Retina (tissue), 1 donor: ENCODE measurements at places on chromosomes 2 and 18.

- DNase-seq: no peak
These were observed 3.5 kb upstream of the EMILIN1 start for GRCh38 chr2:27074738-27075565.

DNA sequence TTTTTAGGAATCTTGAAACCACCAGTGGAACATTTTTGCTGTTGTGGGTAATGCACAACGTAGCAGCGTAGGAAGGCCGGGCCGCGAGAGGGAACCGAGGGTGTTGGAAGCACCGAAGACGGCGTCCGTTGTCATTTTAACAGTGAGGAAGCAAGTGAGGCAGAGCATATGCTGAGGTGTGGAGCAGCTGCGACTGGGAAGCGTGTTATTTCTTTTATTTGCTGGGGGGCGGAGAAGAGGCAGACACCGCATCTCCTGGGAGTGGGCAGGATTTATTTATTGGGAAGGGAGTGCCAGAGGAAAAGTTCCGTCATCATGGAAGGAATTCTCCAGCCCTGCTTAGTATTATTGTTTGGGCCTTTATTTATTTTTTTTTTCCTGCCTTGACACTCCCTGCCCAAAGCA, 232.8 kb downstream of the KLHL29 start:
- DNase-seq: no peak

- DNase-seq: no peak
These were observed 851.8 kb upstream of the CRIM1 start for GRCh38 chr2:35503738-35504199.

GRCh38 chr2:14944562-14945346, 312.2 kb downstream of the LRATD1 start:
- DNase-seq: no peak

DNA sequence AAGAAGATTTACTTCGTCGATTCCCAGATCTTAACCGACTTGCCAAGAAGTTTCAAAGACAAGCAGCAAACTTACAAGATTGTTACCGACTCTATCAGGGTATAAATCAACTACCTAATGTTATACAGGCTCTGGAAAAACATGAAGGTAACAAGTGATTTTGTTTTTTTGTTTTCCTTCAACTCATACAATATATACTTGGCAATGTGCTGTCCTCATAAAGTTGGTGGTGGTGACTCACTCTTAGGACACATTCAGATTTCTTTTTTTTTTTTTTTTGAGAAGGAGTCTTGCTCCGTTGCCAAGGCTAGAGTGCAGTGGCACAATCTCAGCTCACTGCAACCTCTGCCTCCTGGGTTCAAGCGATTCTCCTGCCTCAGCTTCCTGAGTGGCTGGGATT, 26.8 kb downstream of the MSH2 start:
- no peak for DNase-seq

DNA sequence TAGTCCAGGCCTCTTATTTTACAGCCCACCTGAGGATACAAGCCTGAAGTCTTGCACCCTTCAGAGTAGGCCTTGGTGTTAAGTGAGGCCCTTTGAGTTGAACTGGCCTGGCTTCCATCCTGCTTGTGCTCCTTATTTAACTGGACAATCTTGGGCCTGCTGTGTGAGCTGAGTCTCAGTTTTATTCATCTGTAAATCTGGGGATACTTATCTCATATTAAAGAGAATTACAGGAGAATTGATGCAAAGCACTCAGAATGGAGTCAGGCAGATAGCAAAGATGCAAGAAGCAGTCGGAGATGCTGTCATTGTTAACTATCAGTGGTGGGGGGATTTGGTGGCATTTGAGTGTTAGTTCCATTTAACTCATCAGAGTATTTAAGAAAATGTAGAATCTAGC, 36.8 kb downstream of the MFSD6 start:
- DNase-seq: no peak

DNA sequence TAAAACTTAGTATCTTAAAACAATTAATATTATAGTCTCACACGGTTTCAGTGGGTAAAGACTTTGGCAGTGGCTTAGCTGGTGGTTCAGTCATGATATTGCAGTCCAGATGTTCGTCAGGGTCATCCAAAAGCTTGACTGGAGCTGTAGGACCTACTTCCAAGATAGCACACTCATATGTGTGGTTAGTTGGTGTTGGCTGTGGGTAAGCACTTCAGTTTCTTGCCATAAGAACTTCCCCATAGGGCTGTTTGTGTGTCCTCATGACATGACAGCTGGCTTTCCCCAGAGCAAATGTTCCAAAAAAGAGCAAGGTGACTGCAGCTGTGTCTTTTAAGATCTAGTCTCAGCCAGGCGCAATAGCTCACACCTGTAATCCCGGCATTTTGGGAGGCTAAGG, 48.5 kb upstream of the EPC2 start:
- DNase-seq: no peak

- no peak for DNase-seq
These were observed 639.7 kb downstream of the STK39 start for GRCh38 chr2:167607731-167608130.

DNA sequence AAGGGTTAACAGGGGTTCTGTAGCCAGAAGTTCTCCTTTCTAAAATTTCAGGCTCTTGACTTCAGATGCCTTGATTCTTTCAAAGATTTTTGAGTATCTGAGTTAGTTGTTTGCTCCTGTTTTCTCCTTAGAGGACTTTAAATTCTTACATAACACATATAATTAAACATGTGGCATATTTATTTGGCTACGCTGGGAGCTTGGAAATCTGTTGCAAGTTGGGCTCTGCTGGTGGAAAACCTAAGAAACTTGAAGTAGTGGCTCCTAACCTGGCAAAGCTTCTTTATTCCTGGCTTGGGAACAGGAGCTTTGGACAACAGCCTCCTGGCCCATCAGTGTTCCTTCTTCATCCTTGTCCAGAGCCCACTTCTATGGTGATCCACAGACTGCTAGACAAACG, 72.6 kb downstream of the VIT start:
- DNase-seq: no peak

DNA sequence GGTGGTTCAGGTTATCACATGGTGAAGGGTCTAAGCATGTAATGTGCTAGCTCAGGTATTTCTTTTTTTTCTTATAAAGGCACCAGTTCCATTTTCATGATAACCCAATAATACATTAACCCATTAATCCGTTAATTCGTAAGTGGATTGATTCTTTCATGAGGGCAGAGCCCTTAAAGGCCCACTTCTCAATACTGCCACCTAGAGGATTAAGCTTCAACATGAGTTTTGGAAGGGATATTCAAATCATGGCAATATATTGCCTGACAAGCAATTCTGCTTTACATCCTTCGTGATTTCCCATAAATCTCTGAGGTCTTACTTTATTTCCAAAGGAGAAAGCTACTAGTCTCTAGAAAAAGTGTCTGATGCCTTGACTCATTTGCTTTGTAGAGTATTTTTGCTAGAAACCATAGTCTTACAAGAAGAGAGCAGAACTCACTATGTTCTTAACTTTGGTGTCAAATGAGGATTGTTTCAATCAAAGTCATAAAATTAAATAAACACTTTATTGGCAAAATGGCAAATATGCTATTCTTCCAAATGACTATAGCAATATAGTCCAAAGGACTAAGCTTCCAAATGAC, 271.3 kb downstream of the KCNS3 start:
- DNase-seq: peak; percentile 22

DNA sequence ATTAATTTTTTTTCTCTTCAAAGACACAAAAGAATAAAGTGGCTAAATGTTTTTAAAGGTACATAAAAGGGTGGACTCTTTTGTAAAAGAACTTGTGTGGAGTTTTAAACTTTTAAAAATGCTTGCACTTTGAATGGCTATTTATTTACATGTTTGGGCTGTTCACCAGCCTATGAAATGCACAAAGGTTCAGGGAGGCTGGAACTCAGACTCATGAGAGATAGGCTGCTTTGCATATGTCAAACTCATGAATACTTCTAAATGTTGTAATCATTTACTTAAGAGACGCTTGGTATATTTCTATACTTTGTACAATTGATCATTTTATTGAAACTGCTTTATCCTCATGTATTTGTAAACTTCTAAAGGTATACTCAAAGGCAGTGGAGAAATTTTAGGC, 79.9 kb downstream of the ZEB2 start:
- no peak for DNase-seq

DNA sequence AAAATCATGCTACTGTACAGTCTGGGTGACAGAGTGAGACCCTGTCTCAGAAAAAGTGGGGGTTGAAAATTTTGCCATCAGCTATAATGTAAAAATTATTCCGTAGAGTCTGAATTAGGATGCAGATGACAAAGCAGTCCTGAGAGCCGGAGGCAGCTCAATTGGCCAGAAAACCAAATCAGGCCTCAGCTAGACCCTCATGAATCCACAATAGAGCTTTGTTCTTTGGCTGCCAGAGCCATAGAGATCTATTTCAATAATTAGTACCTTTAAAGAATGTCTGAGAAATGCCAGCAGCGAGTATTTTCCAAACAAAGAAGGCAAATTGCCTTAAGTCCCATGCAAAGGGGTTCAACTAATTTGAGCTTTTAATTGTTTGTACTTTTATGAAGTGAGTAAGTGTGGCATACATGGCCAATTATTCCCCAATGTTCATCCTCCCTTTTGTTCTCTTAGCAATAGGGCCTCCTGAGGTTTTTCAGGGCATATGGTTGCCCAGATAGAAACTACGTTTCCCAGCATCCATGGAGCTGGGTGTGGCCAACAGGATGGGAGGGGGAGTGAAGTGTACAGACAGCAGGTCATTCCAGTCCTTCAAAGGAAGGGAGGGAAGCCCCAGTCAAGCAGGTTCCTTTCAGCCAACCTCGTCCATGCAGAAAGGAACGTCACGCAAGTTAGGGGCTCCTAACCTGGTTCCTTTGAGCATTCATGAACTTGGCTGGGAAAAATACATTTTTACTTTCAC, 211.3 kb upstream of the APCDD1 start:
- peak; percentile 73 for DNase-seq

DNA sequence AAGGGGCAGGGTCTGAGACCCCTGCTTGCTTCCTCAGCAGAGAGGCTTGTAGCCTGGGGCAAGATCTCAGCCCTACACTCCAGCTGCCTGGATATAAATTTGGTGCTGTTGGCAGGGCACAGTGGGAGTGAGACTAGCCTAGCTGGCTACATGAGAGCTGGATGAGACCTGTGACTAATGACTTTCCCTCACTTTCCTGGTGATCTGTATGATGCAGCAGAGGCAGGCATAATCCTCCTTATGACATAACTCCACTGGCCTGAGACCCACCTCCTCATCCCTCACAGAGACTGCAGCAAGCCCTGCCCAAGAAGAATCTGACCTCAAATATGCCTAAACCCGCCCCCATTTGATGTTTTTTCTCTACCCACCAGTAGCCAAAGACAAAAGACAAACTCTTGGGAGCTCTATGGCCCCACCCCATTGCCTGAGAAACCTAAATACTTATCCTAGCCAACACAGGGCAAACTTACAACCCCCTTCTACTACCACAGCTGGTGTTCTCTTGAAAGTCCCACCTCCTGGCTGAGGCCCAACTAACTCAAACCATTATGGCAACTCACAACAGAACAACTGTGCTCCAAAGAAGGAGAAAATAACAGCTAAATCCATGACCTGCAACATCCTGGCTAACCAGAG, 102.7 kb downstream of the NR4A2 start:
- DNase-seq: no peak

DNA sequence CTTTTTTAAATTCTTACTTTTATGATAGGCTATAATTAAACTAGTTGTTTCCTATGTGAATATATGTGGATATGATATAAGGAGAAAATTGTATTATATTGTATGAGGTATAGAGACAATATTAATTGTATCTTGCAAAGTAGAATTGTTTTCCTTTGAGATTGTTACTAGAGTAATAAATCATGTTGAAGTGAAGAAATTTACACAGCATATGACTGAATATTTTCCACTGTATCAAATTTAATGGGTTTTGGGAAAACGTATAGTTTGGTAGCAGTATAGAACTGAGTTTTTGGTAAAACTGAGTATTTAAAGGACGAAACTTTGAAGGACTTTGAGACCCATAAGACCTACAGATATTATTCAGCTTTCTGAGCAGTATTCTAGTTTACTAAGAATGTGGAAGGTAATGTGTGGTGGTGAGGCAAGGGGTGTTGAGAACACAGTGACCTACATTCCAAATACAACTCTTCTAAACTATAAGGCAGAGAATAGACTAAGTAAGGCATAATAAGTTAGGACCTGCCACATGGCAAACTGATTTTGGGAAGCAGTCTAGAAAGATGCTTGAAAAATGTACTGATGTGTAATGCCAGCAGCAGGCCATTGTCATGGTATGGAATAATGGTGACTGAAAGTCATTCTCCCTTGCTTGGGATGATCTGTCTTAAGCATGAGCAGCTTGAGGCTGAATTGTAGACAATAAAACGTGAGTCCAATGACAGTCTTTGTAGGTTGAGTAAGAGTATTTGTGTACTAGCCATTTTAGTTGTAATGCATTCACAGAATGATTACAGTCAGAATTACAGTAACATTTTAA, 29.6 kb downstream of the PKP4 start:
- no peak for DNase-seq

DNA sequence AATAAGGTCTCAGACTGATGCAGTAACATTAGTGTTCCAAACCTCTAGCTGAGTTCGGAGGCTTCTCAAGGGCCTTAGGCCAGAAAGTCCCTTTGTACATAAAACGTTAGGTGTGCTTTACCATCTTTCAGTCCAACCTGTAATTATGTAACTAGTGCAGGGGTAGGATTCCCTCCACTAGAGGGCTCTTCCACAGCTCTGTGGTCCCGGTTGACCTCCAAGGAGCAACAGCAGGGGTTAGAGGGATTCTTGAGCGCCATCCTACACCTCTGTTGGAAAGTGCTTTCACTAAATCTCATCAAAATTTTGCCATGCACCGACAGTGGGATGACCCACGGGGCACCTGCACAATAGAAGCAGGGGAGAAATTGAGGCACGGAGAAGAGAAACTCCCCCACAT, 155.8 kb upstream of the LRP1B start:
- no peak for DNase-seq

DNA sequence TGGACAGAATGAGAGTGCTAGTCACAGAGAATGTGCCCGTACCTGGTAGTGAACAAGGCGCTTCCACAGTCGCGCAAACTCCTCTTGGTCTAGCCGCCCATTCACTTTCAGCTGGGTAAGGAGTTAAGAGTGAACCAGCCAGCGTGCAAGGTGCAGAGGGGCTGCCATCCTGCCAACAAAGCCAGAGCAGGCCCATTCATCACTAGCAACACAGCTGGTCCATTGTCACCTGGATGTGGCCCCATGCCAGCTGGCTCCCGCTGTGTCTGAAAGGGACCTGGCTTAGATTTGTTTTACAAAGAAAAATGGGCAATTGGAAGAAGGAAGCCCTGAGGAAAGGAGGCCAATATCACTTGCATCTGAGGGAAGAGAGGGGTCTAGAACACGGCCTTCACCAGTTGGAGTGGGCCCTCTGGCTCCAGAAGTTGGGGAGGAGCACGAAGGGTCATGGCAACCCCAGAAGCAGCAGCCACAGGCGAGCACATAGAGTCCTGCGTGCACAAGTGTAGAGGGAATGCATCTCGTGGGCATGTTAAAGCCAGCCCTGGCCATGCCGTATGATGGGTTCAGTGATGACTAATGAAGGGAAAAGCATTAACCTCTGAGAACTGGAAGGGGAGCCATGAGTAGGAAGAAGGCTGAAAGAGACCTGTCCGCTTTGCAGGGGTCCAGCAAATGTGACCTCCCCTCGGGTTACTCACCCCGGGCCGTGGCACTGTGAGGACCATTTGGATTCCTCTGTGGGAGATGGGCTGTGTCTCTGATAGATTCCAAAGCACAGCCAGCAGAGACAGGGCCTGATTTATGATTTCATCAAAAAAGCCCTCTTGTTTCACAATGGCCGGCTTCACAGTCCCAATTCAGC, 70.6 kb downstream of the CAPN13 start:
- DNase-seq: no peak
